ENCODE measurements at places on chromosomes 16 and 17.
A peak's percentile ranks its signal among the peaks of the same experiment; 100 is the strongest.

DNA sequence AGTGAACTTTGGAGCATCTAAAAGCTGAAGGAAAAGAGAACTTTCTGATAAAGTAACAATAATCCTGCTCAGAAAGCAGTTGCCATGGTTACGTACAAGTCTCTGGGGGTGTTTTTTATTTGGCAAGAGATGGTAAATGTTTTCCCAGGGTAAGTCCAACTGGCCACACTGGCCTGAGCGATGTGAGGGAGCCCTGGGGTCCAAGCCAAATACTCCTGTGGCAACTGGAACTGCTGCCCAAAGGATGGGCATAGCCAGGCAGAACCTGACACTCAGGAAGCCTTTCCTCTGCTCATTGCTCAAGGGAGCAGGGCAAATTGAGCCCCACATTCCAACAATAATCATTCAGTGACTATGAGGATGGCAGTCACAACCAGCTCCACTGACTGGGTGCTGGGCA is 26.8 kb upstream of the WSCD1 start:
- no peak for DNase-seq
- H3K4me3 ChIP-seq: no peak overlapping the region
- no peaks in the 10 kb centered on the region for H3K27me3 ChIP-seq
- no peaks in the 10 kb centered on the region for H3K36me3 ChIP-seq

DNA sequence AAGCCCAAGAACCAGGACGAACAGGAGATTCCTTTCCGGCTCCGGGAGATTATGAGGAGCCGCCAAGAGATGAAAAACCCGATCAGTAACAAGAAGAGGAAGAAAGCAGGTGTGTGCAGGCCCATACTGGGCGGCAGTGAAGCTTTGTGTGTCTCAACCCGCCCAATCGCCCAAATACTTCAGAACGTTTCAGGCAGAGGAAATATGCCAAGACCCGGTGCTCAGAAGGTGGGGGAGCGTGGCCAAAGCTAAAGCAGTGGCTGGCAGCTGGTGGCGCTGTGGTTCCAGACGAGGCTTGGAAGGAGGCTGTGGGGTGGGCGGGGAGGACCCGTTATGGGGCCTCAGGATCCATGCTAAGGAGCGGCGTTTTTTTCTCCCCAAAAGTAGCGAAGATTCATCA is 1.2 kb downstream of the CCDC137 start:
- H3K36me3 ChIP-seq: peaks cover 31% of the 10 kb centered on the region
- H3K27me3 ChIP-seq: peaks cover 10% of the 10 kb centered on the region
- H3K27ac ChIP-seq: peak overlapping the region; percentile 52
- H3K4me3 ChIP-seq: peak overlapping the region; percentile 82

DNA sequence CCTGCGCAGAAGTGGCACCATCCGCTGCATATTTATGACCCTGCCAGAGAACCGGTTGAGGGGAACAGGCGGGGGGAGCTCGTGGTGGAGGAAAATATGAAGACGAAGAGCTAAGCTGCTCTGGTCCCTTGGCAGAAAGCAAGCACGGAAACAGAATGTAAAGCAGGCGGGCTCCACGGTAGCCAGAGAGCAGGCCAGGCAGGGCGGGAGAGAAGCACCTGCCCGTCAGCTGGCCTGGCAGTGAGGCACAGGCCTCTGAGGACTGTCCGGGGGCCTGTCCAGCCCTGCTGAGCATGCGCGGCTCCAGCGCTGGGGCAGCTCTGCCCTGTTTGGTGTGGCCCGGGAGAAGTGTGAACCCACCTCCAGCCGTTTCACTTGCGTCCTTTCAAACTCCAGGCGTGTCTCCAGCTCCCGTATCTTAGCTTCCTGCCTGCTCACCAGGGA is 46.7 kb downstream of the PIPOX start:
- peaks cover 58% of the 10 kb centered on the region for H3K36me3 ChIP-seq
- H3K27me3 ChIP-seq: peaks cover 11% of the 10 kb centered on the region
- no peak for DNase-seq
- peaks cover 11% of the 10 kb centered on the region for H3K4me1 ChIP-seq
- H3K27ac ChIP-seq: no peak overlapping the region
- H3K4me3 ChIP-seq: peak overlapping the region; percentile 58

DNA sequence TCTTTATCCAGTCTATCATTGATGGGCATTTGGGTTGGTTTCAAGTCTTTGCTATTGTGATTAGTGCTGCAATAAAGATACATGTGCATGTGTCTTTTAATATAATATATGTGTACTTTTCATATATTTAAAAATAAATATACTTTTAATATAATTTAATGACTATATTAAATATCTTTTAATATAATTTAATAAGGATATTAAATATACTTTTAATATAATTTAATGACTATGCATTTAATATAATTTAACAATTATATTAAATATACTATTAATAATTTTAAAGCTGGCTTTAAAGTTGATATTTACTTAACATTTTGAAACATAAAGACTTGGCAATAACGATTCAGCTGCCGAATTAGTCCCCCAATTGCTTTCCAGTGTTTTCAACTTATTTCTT is 1.2 kb downstream of the CCL23 start:
- H3K36me3 ChIP-seq: peaks cover 14% of the 10 kb centered on the region
- no peak overlapping the region for H3K27ac ChIP-seq
- H3K4me3 ChIP-seq: no peak overlapping the region
- H3K4me1 ChIP-seq: peaks cover 14% of the 10 kb centered on the region
- H3K27me3 ChIP-seq: no peaks in the 10 kb centered on the region

GRCh38 chr17:72778169-72779151 is 314.0 kb downstream of the SLC39A11 start:
- no peak overlapping the region for H3K4me3 ChIP-seq
- H3K27ac ChIP-seq: no peak overlapping the region
- H3K4me1 ChIP-seq: no peaks in the 10 kb centered on the region
- no peaks in the 10 kb centered on the region for H3K36me3 ChIP-seq
- no peak for DNase-seq
- H3K27me3 ChIP-seq: peaks cover 2% of the 10 kb centered on the region
